Mammary epithelial cell (primary cell): ENCODE measurements at places on chromosomes 4 and X.

DNA sequence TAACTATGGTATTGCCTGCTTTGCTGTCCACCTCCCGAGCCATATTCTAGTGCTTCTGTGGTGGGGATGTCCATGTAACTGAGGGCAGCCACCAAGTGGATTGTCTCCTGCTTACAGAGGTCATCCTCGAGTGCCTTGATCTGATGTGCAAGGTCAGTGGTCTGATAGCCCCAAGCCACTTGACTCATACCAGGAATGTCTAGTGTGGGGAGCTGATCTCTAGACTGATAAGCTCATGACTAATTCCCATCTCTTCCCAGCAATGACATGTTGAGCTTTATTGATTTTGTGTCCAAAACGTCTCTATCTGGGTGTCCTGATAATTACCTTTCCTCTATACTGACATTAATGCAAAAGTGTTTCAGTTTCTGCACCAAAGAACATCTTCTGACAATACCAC, 168.4 kb upstream of the WDR1 start:
- DNase-seq = peak; percentile 74

DNA sequence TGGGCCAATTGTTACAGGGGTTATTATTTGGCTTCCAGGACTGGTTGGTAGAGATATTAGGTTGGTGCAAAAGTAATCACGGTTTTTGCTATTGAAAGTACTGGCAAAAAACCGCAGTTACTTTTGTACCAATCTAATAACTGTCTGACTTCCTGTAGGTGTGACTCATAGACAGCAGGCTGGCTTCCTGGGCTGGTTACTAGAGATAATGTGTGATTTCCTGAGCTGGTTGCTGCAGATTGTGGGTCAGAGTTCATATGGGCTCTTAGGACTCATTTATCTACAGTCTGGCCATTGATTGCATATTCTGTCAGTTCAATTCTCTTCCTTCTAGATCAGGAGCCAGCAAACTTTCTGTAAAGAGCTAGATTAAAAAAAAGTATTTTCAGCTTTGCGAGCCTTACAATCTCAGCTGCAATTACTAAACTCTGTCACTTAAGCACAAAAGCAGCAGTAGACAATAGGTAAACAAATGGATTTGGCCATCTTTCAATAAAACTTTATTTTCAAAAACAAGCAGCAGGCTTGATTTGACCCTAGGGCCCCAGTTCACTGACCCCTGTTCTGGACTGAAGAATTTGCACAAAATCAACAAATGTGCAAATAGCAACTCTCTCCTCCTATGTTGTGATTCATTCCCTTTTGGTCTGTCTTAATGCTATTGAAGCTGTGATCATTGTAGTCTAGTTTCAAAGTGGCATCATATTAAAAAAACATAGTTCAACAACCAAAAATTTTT, 50.8 kb upstream of the BOD1L1 start:
- DNase-seq = peak; percentile 11

DNA sequence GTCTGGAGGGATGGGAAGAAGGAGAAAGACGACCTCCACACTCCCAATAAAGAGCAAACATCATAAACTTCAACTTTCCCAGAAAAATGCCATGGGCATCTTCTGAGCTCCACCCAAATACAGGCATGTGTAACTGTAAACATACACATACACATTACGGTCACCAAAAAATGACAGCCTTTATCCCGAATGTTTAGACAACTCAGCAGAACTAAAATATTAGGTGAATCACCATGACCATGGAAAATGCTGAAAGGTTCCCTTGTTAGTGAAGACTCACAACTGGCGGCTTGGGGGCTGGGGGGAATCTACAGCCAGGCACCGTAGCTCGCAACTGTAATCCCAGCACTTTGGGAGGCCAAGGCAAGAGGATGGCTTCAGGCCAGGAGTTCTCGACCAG, 33.0 kb downstream of the PRKX start:
- no peak for DNase-seq

GRCh38 chrX:150868625-150869024, 29.8 kb downstream of the CD99L2 start:
- no peak for DNase-seq

GRCh38 chr4:6724421-6725111, 8.6 kb downstream of the BLOC1S4 start:
- no peak for DNase-seq

DNA sequence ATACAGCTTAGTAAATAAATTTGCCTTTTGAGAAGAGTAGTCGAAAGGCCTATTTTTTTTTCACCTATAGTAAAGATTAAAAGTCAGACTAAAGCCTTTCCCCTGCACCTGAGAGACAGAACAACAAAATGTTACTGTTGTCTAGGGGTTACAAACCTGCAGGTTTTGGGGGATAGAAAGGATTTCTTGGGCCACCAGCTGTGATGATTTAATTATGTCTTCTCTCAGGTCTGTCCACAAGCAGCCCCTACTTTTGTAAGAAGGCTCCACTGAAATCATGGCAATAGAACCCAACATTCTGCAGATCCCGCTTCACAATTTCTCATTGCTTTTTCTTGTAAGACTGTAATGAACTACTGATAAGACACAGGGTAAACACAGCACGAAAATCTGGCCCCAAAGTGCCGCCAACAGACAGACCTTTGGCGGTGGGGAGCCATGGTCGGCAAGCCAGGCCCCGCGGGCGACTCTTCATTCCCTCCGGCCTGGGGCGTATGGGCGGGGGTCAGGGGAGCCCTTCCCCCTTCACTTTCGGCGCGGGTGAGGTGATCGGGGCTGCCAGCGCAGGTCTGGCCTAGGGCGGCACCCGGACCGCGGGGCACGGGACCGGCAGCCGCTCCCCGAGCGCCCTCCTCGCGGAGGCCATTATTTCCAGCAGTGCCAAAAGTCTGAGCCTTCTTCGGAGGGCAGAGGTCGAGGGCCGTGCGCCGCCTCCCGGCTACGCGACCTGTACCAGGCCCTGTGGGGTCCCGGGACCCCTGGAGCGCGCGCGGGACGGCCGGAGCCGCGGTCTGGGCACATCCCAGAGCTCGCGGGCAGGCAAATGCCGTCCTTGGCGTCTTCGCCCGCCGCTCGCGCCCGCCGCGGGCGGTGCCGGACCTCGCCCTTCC, 812 bp upstream of the KDM6A start:
- peak; percentile 52 for DNase-seq

DNA sequence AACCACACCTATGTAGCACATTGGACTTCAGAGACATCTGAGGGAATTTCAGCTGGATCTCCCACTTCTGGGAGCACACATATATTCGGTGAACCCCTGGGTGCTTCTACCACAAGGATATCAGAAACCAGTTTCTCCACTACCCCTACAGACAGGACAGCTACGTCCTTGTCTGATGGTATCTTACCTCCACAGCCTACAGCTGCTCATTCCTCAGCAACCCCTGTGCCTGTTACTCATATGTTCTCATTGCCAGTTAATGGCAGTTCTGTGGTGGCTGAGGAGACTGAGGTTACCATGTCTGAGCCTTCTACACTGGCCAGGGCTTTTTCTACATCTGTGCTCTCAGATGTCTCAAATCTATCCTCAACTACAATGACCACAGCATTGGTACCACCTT, 45.7 kb downstream of the ADGRG4 start:
- peak; percentile 28 for DNase-seq

- DNase-seq = no peak
Measured at GRCh38 chrX:28854637-28855036, 267.4 kb downstream of the IL1RAPL1 start.

DNA sequence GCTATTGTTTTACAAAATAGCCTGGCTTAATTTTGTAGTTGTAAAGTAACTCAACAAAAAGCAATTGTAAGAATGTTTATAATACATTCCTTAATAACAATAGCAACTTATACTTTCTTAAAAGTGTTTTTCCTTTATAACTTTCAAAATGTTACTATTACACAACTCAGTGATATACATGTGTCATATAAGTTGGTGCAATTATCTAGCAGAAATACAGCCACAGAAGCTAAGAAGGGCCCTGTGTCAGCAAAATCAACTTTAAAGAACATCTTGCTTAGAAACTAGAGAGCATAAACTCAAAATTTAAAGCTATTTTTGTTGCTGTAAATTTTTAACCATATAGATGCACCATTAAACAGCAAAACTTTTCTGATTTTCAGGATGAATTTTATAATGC, 41.4 kb upstream of the MAB21L2 start:
- DNase-seq = no peak

DNA sequence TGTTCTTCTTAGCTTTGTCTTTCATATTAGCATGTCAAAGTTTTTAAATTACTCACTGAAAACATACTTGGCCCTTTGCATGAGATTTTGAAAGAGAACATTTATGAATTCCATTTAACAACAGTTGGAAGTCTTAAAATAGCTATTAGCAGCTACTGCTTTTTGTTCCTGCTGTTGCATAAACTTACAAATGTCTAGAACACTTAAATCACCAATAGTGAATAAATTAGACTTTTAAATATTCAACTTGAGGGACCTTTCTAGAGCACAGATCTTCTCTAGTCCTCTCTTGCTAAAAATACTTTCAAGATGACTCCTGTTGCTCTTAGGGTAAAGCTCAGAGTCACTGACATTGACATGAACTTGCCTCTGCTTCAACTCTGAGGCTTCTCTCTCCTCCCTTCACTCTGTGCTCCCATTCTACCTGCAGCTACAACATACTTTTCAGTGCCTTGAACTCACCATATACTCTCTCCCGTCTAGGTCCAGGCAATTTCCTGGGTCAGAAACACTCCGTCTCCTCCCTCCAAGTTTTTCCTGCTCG, 15.8 kb upstream of the TXK start:
- DNase-seq = no peak

GRCh38 chr4:177975315-177975987, 533.2 kb upstream of the AGA start:
- DNase-seq = no peak

DNA sequence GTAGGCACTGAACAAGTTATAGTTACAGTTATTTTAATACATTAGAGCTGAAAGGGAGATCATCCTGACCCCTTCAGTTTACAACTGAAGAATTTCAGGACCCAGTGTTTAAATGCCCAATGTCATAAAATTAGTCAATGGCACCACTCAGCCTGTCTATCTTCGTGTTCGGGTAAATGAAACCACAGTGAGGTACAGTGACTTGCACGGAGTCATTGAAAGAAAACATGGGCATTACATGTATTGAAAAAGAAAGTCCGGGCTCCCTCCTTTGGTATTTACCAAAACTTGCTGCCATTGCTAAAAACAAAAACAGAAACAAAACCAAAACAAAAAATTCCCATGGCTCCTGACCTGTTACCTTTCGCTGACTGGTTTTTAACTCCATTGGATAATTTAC, 131.7 kb downstream of the SH2D1A start:
- no peak for DNase-seq

DNA sequence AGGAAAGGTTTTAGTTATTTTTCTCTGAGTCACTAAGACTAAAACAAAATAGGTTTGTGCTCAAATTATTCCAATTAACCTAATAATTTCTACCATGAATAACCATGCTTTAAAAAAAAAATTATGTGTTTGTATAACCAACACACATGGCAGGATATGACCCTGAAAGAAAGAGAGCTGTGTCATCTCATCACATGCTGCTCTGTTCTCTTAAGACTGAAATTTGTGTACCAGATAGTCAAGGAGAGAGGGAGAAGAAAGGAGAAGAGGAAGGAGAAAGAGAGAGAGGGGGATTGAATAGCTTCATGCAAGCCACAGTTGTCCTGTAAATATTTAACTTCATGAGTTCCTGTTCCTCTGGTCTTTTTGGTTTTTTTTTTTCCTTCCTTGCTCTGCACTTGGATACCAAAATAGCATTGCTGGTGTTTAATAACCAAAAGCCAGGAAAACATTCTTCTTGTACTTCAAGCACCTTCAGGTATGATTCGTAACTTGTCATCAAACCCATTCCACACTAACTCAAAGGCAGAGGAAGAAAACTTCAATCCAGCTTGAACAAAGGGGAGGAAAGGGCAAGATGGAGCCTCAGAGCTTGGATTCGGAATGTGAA, 6.4 kb upstream of the PROM1 start:
- peak; percentile 26 for DNase-seq

DNA sequence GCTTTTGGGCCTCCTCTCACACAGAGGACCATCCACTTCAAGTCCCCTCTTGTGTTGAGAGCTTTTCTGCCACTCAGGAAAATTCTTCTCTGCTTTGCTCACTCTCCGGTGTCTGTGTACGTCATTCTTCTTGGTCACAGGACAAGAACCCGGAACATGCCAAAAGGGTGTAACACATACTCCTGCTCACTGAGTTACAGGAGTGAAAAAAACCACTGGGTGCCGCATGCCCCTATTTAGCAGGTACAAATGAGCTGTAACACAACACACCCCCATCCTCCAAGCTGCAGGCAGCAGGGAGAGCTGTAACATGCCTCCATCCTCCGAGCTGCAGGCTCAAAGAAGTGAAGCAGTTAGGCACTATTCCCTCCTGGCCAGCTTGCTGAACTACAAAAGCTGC, 13.0 kb upstream of the CXCL2 start:
- peak; percentile 96 for DNase-seq

GRCh38 chr4:188811121-188811520, 671.9 kb downstream of the TRIML1 start:
- no peak for DNase-seq

GRCh38 chrX:4450177-4450576, 736.7 kb upstream of the PRKX start:
- no peak for DNase-seq

- DNase-seq = no peak
Measured at GRCh38 chrX:72208126-72208800, 26.7 kb downstream of the PIN4 start.

DNA sequence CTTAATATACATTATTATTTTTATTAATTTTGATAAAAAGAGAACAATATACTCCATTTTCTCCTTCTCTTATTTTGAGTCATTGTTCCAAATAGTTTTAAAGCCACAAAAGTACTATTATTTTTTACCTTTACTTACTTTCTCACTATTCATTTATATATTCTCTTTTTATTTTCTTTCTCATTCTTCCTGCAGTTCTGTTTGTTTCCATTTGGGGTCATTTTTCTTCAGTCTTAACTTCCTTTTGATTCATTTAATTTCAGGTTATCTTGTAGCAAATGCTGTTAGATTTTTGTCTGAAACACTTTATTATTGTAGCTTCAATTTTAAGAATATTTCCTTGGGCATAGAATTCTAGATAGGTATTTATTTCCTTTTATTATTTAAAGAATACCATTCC, 438.6 kb upstream of the EPHA5 start:
- DNase-seq = no peak

GRCh38 chr4:3670521-3671519, 95.4 kb upstream of the ADRA2C start:
- DNase-seq = no peak

DNA sequence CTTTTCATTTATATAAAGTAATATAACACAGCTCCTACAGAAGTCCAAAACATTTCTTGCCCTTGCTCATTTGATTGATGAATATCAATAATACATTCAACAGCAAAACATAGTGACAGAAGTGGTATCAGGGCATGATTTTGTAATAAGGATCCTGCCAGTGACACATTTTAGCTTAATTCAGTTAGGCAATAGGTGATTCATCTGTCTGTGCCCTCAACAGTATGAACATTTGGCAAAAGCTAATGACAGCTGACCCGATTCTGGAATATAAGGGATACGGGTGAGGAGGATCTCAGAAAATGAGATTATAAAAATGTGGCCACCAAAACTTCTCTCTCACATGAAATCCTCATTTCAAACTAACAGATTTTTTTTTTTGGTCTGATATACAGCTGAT, 294.0 kb downstream of the CAMK2D start:
- DNase-seq = peak; percentile 85

GRCh38 chr4:116438417-116438816, 647.0 kb downstream of the TRAM1L1 start:
- DNase-seq = no peak

- DNase-seq = no peak
Measured at GRCh38 chrX:82333575-82333974, 1131.7 kb downstream of the SH3BGRL start.

- DNase-seq = no peak
Measured at GRCh38 chr4:120544838-120545237, 377.7 kb downstream of the PRDM5 start.
